ENCODE measurements at places on chromosomes 5 and 9.

- no peak for DNase-seq
Measured at GRCh38 chr9:134992755-134993124, 75.0 kb upstream of the FCN1 start.

DNA sequence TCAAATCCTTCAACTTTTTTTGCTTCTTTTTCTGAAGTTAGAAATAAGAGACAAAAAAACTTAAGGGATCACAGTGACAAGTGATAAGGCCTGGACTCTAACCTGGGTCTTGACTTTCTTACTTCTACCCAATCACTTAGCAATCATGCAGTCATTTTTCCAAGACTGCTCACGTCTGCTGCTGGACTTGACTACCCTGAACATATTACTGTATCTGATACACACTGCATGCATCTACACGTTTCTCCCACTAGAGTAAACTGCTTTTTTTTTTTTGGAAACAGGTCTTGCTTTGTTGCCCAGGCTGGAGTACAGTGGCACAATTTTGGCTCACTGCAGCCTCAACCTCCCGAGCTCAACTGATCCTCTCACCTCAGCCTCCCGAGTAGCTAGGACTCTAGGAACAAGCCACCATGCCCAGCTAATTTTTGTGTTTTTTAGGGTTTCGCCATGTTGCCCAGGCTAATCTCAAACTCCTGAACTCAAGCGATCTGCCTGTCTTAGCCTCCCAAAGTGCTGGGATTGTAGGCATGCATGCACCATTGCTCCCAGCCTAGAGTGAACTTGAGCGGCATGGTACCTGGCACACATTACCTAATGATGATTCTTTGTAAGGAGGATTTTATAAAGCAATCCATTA lies 7.4 kb downstream of the PLIN2 start:
- no peak for DNase-seq

DNA sequence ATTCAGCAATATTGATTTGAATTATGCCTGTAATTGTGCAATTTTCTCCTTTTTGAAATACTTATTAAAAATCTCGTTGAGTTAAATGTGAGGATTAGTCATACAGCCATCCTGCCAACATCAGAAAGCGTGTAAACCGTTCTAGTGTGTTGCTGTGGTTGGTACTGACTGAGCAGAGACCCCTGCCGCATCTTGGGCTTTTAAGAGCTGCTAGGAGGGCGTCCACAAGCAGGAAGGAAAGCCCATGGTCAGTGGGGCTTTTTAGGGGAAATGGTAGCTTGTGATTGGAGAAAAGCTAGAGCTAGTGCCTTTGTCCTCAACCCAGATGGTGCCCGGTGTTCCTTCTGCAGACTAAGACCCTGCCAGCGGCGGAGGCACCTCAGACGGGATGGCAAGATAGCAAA lies 1.3 kb downstream of the SDHA start:
- DNase-seq = no peak

DNA sequence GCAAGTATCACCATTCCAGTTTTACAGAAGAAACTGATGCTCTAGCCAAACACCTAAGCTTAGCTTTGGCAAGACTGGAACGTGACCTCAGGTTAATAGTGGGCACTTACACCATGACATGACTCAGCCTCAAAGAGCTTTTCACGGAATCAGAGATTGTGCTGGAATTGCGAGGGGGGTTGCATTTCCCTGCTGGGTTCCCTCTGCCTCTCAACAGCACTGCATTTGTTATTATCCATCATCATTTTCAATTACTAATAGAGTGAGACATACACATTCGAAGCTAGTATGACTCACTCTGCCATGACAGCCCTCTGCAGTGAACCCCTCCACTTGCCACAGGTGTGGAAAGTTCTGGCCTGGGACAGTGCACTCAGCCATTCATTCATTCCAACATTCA lies 8.0 kb downstream of the SPOCK1 start:
- no peak for DNase-seq

DNA sequence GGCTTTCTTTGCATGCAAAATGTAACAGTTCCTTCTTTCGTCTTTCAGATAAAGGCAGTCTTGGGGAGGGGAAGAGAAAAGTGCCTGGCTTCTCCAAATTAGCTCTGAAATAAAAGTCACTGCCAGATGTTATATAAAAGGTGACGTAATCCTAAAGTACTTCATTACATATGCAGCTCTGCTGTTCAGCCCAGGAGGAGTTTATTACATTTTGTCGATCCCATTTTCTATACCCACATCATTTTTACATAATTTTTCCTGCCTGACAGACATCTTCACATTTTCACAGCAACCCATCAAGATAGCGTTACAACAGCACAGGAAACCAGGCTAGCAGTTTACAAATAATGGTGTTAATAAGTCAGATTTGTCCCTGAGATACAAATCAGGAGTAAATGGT lies 86.7 kb upstream of the SLC30A5 start:
- DNase-seq = no peak

GRCh38 chr5:2066373-2066772 lies 183.6 kb upstream of the IRX4 start:
- DNase-seq = no peak

DNA sequence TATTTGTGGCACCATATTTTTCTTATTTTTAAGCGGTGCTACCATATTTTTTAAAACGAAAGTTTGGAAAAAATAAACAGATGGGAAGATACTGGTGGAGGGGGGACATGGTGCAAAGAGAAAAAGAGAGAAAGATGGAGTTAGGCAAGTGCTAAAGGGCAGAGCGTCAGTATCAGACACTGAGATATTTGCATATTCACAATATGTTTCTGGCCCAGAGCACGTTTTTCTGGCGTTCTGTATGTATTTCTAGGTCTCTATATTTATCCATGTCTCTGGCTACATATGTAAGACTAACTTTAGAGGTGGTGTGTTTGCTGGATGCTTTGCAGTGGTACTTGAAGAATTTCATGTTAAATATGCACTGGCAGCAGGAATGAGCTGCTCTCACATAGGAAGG lies 414.0 kb downstream of the TLE4 start:
- no peak for DNase-seq

- no peak for DNase-seq
Measured at GRCh38 chr9:90504486-90504885, 138.1 kb downstream of the DIRAS2 start.

- DNase-seq = no peak
Measured at GRCh38 chr5:423233-423565, 19.8 kb upstream of the EXOC3 start.

GRCh38 chr5:67648201-67648671 lies 451.6 kb upstream of the CD180 start:
- no peak for DNase-seq

GRCh38 chr9:14907696-14908095 lies 2.5 kb downstream of the FREM1 start:
- DNase-seq = no peak

GRCh38 chr5:172943906-172944305 lies 15.3 kb upstream of the RPL26L1 start:
- no peak for DNase-seq

DNA sequence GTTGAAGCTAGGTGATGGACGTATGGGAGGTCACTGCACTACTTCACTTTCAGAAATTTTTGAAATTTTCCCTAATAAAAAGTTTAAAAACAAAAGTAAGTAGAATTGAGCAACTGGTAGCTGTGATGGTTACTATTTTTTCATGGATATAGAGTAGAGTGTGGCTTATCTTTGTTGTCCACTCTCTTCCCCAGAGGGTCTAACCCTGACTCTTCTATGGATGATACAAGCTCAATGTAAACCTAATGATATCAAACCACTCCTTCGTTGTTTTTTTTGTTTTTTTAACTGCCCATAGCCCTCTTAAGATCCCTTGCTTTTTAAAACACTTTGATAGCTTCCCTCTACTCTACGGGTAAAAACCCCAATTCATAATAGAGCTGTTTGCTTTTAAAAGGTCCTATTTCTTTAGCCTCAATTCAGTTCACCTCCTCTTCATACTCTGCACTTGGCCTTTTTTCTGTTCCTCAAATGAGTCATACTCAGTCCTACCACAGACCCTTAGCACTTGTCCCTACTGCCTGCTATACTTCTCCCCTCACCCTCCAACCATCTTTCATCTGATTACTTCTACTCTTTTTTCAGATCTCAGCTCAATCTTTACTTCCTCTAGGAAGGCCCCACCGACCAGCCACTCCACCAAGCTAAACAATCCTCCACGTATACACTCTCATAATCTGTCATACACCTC lies 2.6 kb downstream of the HDAC3 start:
- DNase-seq = no peak

GRCh38 chr9:17291766-17292165 lies 156.9 kb downstream of the CNTLN start:
- no peak for DNase-seq

DNA sequence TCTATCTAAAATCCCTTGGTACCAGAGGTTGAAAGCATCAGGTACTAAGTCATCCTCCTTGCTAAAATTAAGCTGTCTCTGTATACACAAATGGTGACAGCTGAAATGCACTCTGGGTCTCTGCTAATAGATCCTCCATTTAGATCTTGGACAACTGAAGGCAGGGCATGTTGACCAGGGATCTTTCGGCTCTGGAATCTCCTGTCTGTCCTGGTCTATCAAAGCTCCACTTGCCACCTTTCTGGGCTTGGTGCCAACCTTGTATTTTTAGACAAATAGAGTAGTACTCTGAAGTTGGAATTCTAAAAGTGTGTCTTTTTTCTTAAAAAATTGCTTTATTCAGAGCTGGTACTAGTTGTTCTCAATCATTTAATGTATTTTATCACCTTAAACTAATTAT lies 135.2 kb upstream of the HMHB1 start:
- no peak for DNase-seq

GRCh38 chr5:126172812-126173211 lies 250.4 kb upstream of the GRAMD2B start:
- no peak for DNase-seq

- no peak for DNase-seq
Measured at GRCh38 chr5:152061095-152061494, 136.4 kb upstream of the GLRA1 start.

GRCh38 chr9:127426756-127427155 lies 2.6 kb downstream of the ZNF79 start:
- no peak for DNase-seq

GRCh38 chr5:125200866-125201373 lies 454.5 kb upstream of the ZNF608 start:
- no peak for DNase-seq

GRCh38 chr9:36192196-36192595 lies 1.5 kb downstream of the CLTA start:
- DNase-seq = no peak

DNA sequence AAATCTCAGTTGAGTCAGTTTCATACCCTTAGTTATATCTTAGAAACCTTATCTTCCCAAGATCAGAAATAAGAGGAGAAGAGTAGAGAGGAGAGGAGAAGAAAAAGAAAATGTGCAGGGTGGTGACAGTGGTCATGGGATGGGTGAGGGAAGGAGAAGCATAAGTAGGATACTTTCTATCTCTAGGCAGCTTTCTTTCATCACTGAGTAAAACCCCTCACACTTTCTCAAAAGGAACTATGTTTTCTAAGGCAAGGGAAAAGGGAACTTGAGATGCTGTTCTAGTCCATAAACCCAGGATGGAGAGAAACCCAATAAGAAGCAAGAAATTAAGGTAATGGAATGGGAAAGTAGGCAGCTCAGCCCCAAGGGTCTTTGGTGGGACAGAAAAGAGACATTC lies 225.3 kb downstream of the MCTP1 start:
- DNase-seq = no peak

DNA sequence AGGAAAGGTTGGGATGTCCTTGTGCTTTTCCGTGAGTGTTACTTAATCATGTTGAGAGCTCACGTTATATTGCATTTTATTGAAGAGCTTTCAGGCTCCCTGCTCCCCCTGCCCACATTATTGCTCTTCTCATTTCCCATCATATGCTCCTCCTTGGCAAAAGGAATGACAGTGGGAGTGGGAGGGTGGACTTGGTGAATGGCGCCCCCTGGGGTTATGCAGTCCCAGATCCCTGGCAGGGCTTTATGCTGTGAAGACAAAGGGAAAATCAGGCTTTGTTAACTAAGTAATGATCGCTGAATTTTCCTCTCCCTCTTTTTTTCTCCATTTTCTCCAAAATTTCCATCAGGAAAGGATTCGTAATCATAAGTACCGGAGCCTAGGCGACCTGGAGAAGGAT lies 166.6 kb downstream of the SMARCA2 start:
- no peak for DNase-seq

GRCh38 chr5:113989278-113989912 lies 372.5 kb upstream of the KCNN2 start:
- no peak for DNase-seq

DNA sequence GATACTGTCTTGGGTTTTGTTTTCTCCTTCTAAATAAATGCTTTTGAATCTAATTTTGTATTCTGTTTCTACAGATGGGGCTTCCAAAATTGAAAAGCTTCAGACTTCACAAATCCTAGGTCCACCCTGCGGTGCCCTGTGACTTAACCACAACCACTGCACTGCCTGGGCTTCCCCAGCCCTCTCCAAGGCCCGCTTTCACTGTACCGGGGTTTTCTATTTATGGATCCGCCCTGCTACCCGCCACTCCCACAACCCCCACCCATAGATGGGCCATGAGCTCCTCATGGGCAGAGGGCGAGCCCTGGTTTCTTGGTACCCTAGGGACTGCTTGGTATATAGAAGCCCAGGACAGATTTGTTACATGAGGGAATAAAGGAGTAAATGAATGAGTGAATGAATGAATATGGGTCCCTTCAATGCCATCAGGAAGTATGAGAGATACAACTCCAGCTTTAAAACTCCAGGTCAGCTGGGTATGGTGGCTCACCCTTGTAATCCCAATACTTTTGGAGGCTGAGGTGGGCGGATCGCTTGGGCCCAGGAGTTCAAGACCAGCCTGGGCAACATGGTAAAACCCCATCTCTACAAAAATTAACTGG lies 39.8 kb upstream of the NEK6 start:
- no peak for DNase-seq

- DNase-seq = no peak
Measured at GRCh38 chr9:26331223-26331622, 561.4 kb downstream of the CAAP1 start.

DNA sequence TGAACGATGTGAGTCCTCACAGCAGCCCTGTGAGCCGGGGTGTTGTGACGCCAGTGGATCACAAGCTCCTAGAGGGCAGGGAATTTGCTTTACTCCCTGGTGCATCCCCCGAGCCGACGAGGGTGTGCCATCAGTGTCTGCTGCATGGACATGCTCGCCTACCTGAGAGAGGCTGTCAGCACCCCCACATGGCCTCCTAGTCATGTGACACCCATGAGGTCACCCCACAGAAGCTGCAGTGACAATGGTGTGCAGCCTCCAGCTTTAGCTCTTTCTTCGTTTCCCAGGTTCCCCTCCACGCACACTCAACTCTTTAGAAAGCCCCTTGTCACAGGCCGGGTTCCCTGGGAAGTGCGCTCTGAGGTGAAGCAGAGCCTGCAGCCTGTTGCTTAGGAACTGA lies 19.8 kb upstream of the GABBR2 start:
- no peak for DNase-seq

Measured in NCI-H526 treated with DMSO at 0.1 percent for 48 hours (cell line).